ENCODE measurements at places on chromosomes 12 and 14. TPM values are rescaled to one million over a fixed set of nuclear protein-coding genes. Genes with fewer than 3 reads are reported as not detected.

DNA sequence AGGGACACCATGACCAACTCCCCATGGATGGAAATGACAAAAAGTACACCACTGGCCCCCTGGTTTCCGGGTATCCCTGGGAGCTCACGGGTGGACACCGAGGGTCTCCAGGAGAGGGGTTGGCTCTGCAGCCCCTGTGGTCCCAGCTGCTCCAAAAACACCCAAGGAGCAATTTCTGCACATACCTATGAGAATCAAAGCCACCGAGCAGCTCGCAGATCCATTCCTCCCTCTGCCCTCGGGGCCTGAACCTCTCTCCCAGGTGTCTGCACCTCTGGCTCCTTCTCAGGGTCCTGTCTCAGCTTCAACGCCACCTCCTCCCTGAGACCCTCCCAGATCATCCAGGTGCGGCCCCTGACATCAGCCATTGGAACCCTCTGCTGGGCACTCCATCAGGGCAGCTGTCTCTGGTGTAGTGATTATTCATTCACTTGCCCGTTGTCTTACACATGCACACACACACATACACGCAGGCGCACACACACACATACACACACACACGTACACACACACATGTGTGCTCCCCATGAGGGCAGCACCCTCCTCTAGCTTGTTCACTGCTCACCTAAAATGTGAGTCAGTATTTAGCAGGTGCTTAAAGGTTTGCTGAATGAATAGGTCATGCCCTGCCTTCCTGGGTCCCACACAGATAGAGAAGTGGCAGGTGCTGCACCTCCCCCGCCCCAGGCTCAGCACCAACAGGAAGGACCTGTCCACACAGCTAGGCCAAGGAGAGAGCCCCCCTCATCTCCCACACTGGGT lies 5.9 kb downstream of the RIMBP2 start:
- DNase-seq: no peak
- H3K4me3 ChIP-seq: no peak overlapping the region
- no peak overlapping the region for H3K27ac ChIP-seq
- no peaks in the 10 kb centered on the region for H3K36me3 ChIP-seq
- peaks cover 7% of the 10 kb centered on the region for H3K4me1 ChIP-seq
- peaks cover 23% of the 10 kb centered on the region for H3K27me3 ChIP-seq

- H3K4me1 ChIP-seq: peaks cover 8% of the 10 kb centered on the region
- H3K36me3 ChIP-seq: no peaks in the 10 kb centered on the region
- no peaks in the 10 kb centered on the region for H3K27me3 ChIP-seq
- peak overlapping the region; percentile 77 for H3K4me3 ChIP-seq
- peak; percentile 38 for DNase-seq
Measured at GRCh38 chr12:121801595-121802484, 2.0 kb upstream of the SETD1B start.

DNA sequence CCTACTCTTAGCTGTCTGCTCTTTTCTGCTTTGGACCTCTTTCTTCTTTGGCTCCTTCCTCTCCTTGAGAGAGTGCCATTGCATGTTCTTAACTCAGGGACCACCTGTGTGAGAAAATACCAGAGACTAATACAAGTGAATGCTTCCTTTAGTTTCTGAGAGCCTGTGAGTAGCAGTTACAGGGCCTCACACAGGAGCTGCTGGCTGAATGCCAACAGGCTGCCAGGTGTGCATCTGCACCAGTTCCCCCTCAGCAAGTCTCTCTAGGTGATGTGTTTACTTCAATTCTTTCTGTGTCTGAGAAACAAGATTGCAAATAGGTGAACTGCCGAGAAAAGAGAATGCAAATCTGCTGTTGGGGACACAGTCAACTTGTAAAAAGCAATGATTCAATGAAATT lies 108.2 kb downstream of the STXBP6 start:
- DNase-seq: peak; percentile 58
- peaks cover 8% of the 10 kb centered on the region for H3K4me1 ChIP-seq
- no peak overlapping the region for H3K4me3 ChIP-seq
- no peak overlapping the region for H3K27ac ChIP-seq

DNA sequence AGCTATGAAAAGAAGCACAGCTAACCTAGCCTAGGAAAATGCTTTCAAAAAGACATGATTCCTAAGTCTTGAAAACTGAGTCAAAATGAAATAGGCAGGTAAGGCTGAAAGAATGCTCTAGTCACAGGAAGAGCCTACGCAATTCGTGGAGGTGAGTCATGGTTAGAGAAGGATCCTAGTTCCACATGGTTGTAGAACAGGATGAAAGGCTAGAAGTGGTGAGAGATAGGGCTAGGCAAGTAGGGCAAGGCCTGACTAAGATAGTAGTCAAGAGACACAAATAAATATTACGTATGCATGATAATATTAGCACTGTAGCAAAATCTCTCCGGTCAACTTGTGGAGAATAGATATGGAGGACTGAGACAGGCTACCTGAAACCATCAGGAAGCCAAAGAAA lies 47.2 kb downstream of the PLCZ1 start:
- H3K4me1 ChIP-seq: no peaks in the 10 kb centered on the region
- H3K27ac ChIP-seq: no peak overlapping the region
- no peaks in the 10 kb centered on the region for H3K27me3 ChIP-seq
- H3K4me3 ChIP-seq: no peak overlapping the region
- no peak for DNase-seq

GRCh38 chr14:66944872-66945271 lies 244.4 kb upstream of the GARIN2 start:
- no peaks in the 10 kb centered on the region for H3K27me3 ChIP-seq
- H3K4me3 ChIP-seq: no peak overlapping the region
- DNase-seq: peak; percentile 8
- H3K27ac ChIP-seq: no peak overlapping the region
- peaks cover 34% of the 10 kb centered on the region for H3K36me3 ChIP-seq
- no peaks in the 10 kb centered on the region for H3K4me1 ChIP-seq

DNA sequence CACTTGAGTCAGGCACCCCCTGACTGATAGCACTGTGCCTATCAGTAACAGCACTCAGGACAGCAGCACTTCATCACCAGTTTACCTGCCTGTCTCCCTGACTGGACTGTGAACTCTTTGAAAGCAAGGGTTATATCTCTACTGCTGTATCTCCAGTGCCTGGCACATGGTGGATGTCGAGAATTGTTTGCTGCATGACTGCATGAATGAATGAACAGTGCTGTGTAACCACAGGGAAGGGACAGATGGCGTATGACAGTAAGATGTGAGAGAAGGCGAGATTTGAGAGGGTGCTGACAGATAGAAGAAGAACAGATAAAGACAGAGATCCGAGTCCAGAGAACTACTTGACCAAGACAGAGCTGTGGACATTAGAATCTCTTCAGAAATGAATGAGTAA lies 29.7 kb downstream of the BRAP start:
- no peak for DNase-seq
- H3K36me3 ChIP-seq: peaks cover 33% of the 10 kb centered on the region
- no peak overlapping the region for H3K4me3 ChIP-seq
- H3K27me3 ChIP-seq: no peaks in the 10 kb centered on the region
- H3K4me1 ChIP-seq: no peaks in the 10 kb centered on the region

GRCh38 chr12:50263832-50264231 lies 19.5 kb downstream of the LIMA1 start:
- H3K27me3 ChIP-seq: no peaks in the 10 kb centered on the region
- no peak overlapping the region for H3K4me3 ChIP-seq
- no peak for DNase-seq
- no peak overlapping the region for H3K27ac ChIP-seq
- H3K36me3 ChIP-seq: no peaks in the 10 kb centered on the region

Gene DAO
- not detected for total RNA-seq

- no peaks in the 10 kb centered on the region for H3K27me3 ChIP-seq
- H3K4me1 ChIP-seq: peaks cover 2% of the 10 kb centered on the region
- H3K4me3 ChIP-seq: no peak overlapping the region
- H3K36me3 ChIP-seq: no peaks in the 10 kb centered on the region
- no peak overlapping the region for H3K27ac ChIP-seq
Measured at GRCh38 chr12:20044351-20044750, 324.0 kb upstream of the PDE3A start.

Gene TSPAN8
- 7.1 TPM for total RNA-seq

Gene IFNG-AS1
- 0.31 TPM for total RNA-seq
